ENCODE measurements at places on chromosomes 12 and 14. TPM values are rescaled to one million over a fixed set of nuclear protein-coding genes. Genes with fewer than 3 reads are reported as not detected.

- DNase-seq = no peak
Observed at GRCh38 chr14:100679707-100680438, 46.8 kb upstream of the DLK1 start.

DNA sequence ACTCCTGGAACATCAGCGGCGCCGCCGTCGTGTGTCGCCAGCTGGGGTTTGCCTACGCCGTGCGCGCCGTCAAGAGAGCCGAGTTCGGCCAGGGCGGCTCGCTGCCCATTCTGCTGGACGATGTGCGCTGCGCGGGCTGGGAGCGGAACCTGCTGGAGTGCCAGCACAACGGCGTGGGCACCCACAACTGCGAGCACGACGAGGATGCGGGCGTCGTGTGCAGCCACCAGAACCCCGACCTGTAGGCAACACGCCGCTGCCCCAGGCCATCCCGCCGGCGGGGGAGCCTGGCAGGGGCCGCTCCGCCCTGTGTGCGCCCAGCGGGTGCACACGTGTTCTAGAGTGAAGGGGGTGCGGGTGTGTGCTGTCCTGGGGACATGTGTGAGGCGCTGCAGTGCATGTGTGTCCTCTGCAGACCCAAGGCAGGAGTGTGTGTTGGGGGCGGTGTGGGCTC is 8.7 kb upstream of the CYP46A1 start:
- DNase-seq = no peak

FOXA1 gene
- total RNA-seq = not detected

DNA sequence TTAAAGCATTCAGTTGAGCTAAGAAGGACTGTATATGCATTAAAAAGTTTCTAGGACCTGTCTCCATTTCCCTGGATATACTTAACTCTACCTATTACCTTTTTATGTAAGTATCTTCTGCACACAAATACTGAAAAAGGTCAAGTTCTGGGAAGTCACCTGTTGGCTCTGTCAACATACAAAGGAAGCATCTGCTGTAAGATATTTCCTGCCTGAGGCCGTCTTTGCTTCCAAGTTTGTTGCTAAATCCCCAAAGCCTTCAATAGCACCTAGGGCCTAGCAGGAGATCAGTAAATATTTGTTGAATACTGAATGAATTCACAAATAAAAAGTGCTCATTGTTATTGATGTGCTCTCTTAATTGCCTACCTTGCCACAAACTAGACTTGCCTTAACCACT is 188.4 kb downstream of the DUSP6 start:
- no peak for DNase-seq

GPRC5A gene
- total RNA-seq = not detected

TNFAIP2 gene
- 0.44 TPM for total RNA-seq

EPS8 gene
- 1.7 TPM for total RNA-seq

HOXC12 gene
- not detected for total RNA-seq

GALNT8 gene
- total RNA-seq = 0.92 TPM

DNA sequence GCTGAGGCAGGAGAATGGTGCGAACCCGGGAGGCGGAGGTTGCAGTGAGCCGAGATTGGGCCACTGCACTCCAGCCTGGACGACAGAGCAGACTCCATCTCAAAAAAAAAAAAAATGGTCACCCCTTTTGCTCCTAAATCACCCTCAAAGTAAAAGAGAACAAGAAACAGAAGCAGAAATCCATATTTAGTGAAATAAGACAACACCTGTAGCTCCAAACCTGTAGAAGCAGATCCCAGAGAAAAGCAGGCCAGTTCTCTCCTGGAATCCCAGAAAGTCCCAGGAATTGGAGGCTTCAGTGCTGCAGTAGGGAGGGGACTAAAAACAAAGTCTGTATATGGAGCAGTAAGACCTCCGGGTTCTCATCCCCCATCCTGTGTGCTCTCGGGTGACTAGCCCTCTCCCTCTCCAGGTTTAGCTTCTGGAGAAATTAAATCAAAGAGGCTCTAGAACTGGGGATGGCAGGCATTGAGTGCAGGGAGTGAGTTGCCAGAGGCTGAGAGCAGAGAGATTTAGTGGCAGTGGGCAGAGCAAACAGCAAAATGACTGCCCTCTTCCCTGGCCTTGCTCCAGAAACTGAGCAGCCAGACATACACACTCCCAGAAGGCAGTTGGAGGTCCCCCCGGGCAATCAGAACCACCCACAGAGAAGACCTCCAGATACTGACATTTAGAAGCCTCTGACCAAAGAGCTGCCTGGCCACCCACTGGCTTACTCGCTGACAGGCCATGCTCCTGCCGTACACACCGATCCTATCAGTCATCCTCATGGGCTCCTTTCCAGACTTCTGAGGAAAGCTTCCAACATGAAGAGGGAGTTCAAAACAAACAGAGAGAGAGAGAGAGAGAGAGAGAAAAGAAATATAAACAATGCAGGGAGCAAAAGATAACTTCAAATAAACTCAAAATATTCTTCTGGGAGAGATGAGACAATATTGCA is 6.3 kb upstream of the MLXIP start:
- DNase-seq = no peak

DNA sequence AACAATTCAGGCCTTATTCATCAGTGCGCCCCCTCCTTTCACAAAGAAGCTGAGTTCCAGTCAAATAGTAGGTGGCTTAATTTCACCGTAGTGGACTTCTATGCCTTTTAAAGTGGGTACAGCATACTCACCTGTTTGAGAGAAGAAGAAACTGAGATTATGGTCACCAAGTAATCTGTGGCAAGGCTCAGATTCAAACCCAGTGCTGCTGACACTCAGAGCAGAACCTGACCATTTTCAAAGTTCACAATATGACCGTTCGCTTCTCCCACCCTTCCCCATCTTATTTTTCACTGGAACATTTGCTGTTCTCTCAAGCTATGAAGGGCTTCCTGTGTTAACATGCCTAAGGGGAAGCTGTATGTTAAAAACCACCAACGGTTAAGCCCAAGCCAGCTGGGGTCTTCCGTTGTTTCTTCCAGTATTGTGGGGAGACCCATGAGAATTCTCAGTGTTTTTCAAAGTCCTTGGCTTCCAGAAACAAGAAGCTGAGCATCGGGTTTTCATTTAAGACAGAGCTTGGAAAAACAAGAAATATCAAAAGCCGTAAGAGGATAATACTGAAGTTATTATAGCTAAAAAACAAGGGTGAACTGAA is 6.1 kb upstream of the PSMA6 start:
- DNase-seq = no peak

DNA sequence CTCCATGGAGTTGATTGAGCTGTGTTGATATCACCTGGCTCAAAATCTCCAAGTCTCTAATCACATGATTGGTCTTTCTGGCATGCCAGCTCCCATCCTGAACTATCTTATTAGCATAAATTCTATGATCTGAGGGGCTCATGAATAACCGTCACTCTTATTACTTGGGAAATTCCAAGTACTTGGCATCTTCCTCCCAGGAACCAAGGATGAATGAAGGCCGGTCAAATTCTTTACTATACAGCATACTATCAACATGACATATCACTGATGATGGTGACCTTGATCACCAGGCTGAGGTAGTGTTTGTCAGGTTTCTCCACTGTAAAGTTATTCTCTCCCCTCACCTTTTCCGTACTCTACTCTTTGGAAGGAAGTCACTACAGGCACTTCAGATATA is 16.4 kb upstream of the NUBPL start:
- DNase-seq = no peak

- no peak for DNase-seq
Observed at GRCh38 chr12:127507341-127507740, 759.6 kb upstream of the TMEM132C start.

TSHR gene
- not detected for total RNA-seq

DNA sequence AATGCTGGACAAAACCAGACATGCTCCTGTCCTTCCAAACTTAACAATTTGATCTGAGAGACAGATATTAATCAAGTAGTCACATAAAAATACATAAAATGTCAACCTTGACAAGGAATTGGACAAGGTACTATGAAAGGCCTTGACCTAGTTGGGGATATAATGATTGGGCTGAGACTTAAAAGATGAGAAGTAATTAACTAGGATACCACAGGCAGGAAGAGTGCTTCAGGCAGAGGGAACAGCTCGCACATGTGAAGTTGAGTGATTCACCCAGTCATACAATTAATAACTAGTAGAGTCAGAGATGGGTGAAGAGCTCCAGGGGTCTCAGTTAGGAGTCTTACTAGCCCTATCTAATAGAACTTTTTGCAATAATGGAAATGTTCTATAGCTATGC is 259.5 kb downstream of the MSRB3 start:
- no peak for DNase-seq

PLEKHD1 gene
- total RNA-seq = 0.28 TPM

DNA sequence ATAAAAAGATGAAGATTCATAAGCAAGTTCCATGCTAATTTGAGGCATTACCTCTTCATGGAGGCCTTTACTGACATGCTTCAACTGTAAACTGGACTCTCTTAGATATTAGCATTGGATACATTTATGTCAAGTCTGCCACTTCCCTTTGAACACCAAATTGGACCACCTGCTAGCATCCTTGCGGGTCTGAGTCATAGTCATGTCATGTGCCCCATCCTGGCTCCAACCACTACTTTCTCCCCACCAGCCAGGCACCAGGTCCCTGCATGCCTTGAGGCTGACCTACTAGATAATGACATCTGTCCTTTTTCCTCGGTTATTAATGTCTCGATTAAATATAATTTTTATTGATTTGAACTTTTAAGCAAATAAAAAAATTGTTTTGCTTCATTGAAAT is 32.9 kb upstream of the EEA1 start:
- no peak for DNase-seq

DNA sequence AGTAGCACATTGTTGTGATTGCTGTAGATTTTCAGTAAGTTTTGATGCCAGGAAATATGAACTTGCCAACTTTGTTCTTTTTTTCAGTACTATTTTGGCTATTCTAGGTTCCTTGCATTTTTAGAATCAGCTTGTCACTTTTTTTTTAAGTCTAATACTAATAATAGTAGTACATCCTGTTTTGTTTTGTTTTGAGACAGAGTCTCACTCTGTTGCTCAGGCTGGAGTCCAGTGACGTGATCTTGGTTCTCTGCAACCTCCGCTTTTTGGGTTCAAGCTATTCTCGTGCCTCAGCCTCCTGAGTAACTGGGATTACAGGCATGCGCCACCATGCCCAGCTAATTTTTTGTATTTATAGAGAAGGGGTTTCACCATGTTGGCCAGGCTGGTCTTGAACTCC is 16.5 kb downstream of the PWP1 start:
- DNase-seq = no peak

- no peak for DNase-seq
Observed at GRCh38 chr14:97945631-97946030, 1148.4 kb downstream of the VRK1 start.

HOTAIR gene
- total RNA-seq = not detected

DNA sequence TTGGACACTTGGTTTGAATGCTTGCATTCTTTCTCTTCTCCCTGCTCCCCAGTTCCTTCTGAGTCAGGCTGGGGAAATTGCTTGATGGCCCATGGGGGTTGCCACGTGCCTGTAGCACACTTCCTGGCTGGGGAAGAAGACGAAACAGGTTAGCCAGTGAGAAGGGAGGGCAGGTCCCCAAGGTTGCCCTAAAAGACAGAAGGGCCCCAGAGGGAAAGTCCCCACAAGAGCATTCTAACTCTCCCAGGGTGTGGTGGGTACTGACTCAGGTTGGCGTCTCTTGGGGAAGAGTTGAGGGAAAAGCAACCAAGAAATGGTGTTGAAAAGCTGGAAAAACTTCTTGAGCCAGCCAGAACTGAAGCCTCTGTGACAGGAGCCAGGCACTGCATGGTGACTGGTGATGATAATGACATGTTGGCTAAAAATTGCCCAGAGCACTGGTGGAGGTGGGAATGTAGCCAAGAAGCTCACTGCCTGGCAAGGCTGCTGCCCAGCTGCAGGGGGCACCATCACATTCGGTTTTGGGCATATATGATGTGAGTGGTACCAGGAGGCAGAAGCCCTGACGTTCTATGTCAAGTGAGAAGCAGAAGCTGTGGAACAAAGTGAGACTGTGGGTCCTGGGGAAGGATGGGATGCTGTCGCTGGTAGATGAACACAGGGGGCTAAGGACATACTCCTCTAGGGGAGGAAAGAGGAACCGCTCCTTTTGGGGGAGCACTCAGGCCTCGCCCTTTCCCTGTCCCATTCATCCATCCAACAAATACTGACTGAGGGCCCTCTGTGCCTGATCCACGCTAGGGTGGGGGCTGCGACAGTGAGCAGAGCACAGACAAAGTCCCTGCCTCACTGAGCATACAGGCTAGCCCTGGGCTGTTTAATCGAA is 8.1 kb upstream of the RABGGTA start:
- peak; percentile 23 for DNase-seq
